ENCODE measurements at places on chromosomes 5 and 9.

DNA sequence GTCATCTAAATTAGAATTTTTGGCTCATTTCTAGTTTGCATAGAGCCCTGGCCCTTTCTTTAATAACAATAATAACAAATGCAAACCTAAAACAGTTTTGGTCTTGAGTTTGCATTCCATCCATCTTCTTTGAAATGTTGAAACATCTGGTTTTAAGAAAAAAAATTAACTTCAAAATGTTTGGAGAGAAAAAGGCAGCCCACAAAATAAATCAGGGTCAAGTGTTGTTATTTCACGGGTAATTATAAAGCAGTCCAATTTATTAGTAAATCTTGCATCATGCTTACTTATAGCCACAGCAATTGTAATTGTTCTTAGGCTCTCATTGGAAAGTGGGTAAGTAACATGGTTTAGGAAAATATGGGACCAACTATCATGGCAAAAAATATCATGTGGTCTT, 247.0 kb upstream of the MEF2C start:
- DNase-seq = no peak

GRCh38 chr5:176712546-176713304, 65.4 kb downstream of the TSPAN17 start:
- DNase-seq = no peak

DNA sequence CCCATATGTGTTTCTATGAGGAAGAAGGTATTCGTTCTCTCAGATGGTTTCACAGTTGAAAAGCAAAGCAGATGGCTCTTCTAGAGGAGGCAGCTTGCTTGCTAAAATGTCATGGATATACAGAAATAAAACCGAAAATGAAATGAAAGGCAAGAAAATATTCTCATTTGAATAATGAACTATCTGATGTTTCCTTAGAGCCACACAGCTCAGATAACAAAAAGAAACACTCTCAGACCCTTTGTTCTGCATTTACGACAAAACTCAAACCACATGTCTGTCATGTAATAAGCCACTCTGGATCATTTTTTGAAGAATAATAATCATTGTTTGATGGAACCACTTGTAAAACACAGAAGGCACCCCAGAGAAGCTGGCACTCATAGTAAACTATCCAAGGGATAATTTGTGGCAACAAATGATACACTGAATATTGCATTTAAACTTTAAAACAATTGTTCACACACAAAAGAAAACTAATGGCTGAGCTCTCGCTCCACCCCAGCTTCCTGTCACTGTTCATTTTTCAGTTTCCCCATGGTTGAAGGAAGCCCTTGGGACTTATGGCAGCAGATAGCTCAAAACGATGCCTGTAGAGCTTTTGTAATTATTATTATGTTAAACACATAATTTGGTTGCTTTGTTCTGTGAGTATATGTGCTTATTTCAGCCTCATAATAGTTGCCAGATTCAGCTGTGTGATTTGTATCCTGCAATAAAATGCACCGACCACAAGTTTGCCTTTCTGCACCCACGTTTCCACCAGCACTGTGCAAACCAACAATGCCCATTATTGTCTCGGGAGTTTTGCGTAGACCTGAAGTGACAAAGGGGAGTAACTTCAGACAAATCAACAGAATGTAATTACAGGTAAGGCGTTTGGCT, 256.0 kb downstream of the TMEM167A start:
- DNase-seq = no peak

DNA sequence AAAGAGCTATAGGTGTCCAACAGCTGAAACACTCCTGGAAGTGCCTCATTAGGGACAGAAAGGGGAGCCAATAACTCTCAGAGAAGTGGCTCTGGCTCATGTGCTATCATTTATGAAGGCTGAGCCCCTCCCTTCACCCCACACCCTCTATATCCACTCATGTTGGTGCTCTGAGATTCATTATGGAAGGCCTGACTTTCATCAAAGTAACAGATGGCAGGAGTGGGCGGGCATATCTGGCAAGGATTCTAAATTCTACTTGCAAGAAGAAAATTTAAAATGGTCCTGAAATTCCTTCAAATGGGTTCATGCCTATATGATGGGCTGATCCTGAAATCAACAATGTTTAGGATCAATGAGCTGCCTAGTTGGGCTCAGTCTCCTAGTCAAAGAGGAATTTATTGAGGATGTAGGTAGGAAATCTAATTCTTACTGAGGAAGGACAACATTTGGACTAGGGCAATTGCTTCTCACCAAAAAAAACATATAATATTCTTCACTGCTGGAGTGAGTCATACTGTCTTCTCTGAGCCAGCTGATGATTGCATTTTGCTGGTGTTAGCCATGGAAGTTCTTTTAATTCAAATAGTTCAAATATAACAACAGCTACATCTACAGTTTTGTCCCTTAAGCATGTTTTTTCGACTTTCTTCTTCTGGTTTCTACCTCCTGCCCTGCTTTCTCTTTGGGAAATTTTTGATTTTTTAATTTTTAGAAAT, 23.5 kb downstream of the NMRK1 start:
- no peak for DNase-seq

DNA sequence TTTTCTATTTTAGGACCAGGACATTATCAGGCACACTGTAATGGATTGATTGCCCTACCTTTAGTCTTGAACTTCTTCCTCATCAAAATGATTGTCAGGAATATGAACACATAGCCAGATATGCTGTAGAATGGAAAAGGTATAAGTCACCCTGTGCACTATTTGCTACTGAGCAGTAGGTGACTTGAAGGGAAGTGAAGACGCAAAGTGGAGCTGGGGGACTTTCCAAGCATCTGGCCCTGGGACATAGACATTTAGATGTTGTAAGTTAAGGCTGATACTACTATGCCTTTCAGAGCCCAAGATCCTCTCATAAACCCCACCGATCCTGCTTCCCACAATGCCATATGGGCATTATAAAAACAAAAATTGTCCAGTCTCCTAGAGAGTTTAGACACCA, 174.5 kb downstream of the DOCK8 start:
- DNase-seq = no peak

DNA sequence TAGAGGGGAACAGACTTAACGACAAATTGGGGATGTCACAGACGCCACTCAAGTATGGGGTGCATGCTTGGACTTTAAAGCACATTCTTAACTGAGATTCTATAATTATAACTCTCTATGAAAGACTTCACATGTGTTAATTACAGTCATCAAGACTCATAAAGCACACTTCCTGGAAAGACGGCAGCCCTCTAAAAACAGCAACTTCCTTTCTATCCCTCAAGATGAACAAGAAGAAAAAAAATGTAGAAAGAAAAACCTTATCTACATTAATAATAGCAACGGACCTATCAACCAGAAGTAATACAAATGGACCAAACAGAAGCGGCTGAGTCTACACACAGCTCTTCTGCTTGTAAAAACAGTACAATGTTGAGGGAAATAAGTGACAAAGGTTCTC, 21.2 kb downstream of the GNAQ start:
- no peak for DNase-seq

- no peak for DNase-seq
Measured at GRCh38 chr9:16996901-16997491, 126.5 kb upstream of the BNC2 start.

- no peak for DNase-seq
Measured at GRCh38 chr9:130073373-130073772, 19.7 kb downstream of the GPR107 start.

DNA sequence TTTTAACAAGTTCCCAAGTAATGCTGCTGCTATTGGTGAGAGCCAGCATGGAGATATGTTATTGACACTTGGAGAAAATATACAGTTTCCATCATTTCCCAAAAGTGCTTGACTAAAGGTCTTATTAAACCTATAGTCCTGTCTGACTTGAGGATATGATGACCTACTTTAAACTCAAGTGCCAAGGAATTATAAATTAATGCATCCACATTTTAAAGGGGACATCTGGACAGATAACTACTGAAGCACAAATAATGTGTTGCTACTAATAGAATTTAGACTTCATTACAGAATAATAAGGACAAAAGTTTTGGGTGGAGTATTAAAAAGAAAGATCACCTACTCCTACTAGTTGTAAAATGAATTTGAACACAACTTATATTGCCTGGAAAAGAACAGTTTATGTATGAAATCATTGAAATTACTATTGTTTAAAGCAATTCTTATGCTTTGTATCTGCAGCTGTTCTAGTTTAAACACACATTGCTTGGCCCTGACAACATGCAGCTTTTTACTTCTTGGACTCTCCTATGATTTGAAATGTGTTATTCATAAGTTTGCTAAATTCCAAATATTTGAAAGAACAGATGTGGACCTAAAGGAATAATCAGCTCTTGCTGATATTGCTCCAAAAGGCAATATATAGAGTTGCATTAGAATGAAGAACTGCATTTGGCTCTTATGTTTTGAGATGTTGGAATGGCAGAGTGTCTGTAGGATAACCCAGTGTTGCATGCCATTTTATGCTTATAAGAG, 73.4 kb downstream of the SGCD start:
- DNase-seq = no peak

DNA sequence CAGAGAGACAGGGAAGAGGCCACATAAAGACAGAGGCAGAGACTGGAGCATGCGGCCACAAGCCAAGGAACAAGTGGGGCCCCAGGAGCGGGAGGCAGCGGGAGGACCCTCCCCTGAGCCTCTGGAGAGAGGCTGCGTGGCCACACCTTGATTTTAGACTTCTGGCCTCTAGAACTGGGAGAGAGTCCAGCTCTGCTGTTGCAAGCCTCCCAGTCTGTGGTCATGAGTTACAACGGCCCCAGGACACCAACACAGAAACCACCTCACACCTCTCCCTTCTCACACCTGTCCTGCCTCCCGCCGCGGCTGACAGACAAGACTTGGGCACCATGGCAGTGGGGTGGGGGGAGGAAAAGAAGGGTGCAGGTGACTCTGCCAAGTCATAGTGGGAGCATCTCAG, 2.2 kb downstream of the INPP5E start:
- DNase-seq = no peak

- no peak for DNase-seq
Measured at GRCh38 chr5:59684388-59685190, 208.9 kb downstream of the PDE4D start.

- DNase-seq = no peak
Measured at GRCh38 chr9:118959366-118959765, 409.9 kb downstream of the BRINP1 start.

- peak; percentile 15 for DNase-seq
Measured at GRCh38 chr5:146751781-146752401, 126.7 kb downstream of the PPP2R2B start.

- no peak for DNase-seq
Measured at GRCh38 chr9:136020671-136021070, 59.5 kb upstream of the UBAC1 start.

DNA sequence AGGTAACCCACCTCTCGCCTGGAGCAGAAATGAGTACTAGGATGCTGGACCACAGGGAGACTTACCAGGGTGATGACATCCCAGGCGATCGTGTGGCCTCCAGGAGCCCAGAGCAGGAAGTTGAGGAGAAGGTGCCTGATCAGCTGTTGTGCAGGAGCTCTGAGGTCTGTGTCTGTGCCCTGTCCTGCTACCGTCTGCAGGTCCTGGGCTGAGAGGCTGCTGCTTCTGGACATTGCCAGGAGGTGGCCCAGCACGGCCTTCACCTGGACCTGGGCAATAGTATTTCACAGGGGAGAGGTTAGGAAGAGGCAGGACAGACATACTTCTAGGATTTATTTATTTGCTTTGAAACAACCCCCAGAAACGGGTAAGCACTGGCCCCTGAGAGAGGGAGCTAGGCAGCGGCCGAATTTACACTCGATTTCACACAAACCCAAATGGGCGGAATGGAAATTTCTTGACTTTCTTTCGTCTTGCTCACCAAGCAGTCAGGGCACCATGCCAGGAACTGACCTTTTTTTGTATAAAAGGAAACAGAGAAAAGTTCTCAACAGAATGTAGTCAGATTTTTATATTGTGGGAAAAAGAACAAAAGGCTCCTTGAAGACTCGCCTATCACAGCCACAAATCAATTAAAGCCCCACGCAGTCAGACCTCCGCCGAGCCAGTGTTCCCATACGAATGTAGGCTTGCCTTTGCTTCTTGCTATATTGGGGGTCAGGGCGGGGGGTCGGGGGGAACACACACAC, 210.3 kb downstream of the FANCC start:
- no peak for DNase-seq

- no peak for DNase-seq
Measured at GRCh38 chr9:122158202-122158601, 1.4 kb downstream of the NDUFA8 start.

GRCh38 chr5:160089531-160089930, 29.7 kb downstream of the PWWP2A start:
- no peak for DNase-seq

GRCh38 chr5:28603869-28604268, 1565.5 kb upstream of the CDH9 start:
- DNase-seq = no peak

DNA sequence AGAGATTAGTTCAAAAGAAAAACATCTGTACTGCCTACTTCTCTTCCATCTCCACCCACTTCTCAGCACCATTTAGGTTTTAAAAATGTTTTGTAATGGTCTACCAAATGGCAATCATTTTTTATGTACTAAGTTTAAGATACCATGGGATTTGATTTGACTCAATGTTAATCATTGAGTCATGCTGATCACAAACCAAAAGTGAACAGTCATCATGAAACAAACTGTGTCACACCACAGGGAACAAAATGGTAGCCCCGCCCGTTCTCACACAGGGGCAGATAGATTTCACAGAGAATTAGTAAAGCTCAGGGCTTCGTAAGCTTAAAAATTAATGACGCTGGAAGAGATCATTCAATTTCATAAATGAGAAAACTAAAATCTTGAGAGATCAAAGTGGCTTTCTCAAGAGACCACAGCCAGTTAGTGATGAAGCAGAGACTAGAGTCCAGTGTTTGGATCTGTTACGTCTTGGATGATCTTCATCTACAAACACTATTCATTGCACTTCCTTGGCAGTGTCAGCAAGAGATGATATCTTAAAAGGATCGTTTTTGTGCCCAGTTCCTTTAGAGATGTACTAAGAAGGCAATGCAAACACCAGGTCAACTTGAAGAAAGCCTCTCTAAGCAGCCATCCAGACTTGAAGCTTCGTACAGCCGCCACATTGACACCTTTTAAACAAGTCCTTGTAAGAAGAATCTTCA, 33.9 kb upstream of the TRIO start:
- DNase-seq = no peak

- peak; percentile 32 for DNase-seq
Measured at GRCh38 chr9:132160802-132161742, 786 bp upstream of the NTNG2 start.

GRCh38 chr9:87464110-87464991, 33.3 kb upstream of the DAPK1 start:
- DNase-seq = no peak

All from CD4-positive, alpha-beta T cell (primary cell).